ENCODE measurements at places on chromosomes 7 and 10. TPM values are rescaled to one million over a fixed set of nuclear protein-coding genes. Genes with fewer than 3 reads are reported as not detected.

MMS19 gene
- 80.1 TPM for total RNA-seq

DNA sequence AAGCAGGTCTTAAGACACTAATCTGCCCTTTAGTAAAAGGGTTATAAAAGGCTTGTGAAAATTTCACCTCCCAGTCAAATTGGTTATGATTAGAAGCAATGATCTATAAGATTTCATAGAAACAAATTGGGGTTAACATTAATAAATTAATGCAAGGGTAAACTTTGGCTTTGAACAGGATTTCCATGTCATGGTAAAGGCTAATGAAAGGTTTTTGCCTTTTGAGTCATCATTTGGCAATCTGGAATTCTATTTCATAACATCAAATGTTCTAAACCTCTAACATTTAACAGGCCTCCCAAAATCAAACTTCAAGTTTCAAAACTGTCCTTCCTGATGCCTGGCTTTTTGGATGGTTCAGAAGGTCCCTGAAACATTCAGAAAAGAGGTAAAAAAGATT lies 62.4 kb downstream of the COA1 start:
- no peak for DNase-seq

DPP6 gene
- total RNA-seq, result 1.2 TPM

DNA sequence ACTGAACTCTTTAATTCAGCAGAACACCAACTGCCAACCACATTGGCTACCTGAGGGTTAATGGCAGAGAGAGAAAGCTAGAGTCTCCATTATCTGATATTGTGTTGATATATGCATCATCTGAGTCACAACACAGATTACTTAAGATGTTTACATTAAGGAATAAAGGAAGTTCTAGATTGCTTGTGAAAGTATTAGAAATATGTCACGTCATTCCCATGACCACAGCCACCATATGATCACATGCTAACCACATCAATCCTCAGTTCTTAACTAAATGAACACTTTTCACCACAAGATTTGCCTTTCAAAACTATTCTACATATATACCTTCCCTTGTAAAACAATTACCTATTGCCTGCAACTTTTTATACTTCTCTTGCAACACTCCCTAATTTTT lies 337.9 kb downstream of the FGFR2 start:
- peak; percentile 23 for DNase-seq

- no peak for DNase-seq
Measured at GRCh38 chr10:77872947-77873535, 53.5 kb downstream of the DLG5 start.

- no peak for DNase-seq
Measured at GRCh38 chr10:117818721-117819120, 228.0 kb downstream of the RAB11FIP2 start.

DNA sequence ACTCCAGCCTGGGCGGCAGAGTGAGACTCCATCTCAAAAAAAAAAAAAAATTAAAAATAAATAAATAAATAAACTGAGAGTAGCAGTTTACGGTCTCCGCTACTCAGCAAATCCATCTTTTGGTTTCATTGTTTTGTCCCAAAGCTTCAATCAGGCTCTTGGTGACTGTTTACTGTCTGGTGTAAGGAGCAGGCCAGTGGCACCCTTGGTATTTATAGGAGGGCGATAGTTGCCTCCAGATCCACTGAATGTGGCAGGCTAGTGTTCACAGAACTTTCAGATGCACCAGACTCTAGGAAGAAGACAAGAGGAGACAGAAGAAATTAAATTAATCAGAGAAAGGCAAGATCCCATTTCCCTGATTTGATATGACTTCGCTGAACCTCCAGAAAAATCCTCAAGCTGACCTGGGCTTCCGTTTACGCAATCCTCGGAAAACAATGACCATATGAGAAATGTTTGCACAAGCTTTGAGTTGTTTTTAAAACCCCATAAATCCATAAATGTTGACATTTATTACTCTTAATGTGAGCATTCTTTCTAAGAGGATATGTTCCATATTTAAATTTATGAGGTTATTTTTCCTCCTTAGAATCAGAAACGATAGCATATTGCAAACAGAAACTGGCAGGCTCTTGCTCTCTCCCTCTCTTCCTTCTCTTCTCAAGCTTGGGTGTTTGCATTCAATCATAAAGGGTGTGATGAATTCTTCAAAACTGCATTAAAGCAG lies 7.1 kb upstream of the MUC3A start:
- no peak for DNase-seq

DNA sequence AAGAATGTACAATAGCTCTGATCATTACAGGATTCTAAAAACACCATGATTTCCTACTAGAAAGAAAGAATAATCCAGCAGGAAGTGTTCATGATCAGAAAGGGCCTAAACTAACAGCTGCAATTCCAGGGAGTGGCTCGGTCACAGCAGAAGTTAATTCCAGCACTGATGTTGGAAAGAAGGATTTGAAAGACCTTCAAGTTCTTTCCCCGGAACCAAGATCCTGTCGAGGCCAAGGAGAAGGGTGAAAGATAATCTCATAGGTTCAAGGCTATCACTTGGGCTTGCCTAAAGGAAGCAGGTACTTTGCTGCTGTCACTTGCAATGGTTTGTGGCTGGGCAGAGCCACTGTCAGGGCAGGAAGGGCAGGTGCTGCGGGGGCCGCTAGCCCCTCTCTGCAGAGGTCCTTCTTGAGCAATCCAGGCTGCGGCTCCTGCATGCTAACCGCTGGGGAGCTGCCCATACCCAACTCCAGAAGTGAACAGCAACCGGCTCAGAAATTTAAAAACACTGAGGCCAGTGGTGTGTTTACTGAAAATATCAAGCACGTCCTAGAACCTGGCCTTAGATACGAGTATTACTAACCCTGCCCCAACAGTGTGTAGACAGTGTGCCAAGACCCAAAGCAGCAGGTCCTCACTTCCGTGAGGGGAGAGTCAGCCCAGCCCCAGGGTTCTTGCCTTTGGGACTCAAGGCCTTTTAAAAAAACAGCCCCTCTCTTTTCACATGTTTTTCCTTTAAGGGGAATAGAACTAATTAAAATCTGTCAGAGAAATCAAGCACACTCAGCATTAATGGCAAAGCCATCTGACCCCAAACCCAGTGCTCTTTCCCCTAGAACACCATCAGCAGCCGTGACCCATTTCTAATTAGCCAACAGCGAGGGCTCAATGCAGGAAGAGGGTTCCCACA lies 76.8 kb downstream of the VIPR2 start:
- no peak for DNase-seq

TRPV5 gene
- total RNA-seq, result not detected

DNA sequence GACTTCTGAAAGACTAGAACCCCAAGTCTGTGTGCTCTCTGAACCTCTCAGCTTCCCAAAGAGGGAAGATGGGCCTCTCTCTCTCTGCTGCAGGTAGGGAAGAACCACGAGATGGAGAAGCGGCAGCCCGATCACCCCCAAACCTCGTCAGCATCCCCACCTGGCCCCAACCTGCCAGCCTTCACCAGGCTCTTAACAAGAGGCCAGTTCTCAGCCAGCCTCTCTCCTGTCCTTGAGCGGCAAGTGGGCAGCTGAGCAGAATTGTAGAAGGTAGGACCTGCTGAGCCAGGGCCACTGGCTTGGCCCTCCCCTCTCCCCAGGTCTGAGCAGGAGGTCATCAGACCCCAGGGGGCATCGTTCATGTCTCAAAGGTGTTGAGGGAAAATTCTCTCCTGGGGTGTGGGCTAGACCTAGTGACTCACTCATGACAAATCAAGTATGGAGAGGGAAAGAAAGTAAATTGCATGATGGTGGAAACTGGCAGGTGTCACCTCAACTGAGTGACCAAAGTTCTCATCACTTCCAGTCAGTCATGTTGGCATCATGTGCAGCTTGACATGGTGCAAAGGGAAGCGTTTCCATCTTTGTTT lies 92.0 kb upstream of the GPR26 start:
- no peak for DNase-seq
